ACHN (cell line): ENCODE measurements at places on chromosomes 11 and 22.

DNA sequence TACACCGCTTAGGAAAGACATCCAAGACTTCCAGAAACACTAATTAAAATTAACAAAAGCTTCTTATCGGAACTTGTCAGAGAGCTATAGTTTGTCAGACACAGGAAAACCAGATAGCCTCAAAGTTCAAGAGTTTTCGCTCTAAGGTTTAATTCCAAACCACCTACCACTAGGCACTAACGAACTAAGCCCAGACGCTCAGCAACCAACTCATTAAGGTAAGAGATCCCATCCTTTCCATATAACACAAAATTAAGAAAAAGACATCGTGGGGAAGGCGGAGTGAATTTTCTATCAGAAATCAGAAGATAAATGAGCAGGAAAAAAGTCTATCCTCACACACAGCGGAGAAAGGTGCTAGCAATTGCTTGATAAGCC, 382 bp downstream of the IMMP1L start:
- peak; percentile 19 for DNase-seq

GRCh38 chr11:117717485-117718314, 79.3 kb downstream of the DSCAML1 start:
- peak; percentile 21 for DNase-seq

GRCh38 chr11:100592619-100593260, 94.3 kb upstream of the ARHGAP42 start:
- no peak for DNase-seq

DNA sequence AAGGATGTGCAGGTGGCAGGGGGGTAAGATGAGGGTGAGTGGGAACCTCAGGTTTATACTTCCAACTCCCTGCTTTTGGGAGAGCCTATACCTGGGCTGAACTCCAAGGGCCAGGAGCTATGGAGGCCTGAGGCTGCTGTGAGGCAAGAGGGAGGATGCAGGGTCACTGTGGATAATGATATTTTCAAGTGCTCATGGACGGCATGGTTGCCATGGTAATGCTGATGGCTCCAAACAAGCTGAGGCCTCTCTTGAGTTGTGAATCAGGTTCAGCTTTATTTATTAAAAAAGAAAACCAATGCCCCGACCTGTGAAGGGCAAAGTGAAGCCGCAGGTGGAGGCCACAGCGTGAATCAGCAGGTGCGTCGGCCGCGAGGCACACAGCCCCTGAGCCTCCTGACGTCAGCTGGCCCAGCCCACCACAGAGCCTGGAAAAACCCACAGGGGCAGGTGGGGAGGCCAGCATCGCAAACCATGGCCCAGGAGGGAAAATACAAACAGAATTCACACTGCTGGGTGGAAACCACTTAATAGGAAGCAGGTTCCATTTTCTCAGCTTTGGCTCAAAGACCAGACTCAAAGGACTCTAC, 17.4 kb upstream of the CREB3L1 start:
- no peak for DNase-seq

DNA sequence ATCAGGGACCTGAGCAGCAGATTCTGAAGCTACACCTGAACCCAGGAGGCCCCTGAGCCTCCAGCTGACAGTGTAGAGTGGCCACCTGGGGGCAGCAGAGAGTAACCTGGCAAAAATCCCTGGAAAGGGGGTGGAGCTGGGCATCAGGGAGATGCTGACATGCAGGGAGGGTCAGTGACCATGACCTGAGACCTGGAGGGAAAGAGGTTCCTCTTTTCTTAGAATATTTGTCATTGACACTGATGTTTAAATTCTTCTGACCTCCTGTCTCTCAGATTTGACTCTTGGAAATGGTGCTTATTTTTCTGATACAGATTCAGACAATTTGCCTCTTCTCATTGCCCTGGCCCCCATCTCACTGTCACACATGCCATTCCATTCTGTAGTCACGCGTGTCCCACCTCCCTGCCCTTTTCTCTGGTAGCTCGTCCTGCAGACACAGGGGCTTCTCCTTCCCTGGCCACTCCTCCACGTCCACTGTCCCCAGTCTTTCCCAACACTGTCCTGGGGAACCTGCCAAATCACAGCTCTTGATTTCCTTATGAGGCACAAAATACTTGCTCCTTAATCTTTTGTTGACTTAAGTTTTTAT, 117.2 kb upstream of the IGLL5 start:
- peak; percentile 44 for DNase-seq

DNA sequence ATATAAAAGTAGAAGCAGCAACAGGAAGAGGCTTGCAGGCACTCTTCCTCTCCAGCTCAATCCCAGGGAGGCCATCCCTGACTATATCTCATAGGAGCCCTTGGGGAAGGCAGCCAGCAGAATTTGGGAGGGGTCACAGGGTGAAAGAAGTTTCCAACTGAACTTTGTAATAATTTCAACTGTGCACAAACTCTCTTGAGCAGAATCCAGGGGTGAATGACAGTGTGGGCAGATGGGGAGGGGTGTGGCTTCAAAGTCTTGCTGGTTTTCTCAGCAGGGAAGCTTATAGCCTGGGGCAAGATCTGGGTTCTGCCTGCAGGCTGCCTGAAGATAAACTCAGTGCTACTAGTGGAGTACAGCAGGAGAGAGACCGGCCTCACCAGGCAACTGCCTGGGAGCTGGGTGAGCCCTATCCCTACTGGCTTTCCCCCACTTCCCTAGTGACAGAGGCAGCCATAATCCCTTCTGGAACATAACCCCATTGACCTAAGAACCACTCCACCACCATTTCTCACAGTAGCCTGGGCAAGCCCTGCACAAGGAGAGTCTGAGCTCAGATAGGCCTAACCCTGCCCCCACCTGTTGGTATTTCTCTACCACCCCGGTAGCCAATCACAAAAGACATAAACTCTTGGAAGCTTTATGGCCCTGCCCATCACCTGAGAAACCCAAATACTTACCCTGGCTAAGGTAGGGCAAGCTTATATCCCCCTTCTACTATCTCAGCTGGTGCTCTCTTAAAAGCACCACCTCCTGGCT, 17.8 kb upstream of the TTC12 start:
- no peak for DNase-seq

DNA sequence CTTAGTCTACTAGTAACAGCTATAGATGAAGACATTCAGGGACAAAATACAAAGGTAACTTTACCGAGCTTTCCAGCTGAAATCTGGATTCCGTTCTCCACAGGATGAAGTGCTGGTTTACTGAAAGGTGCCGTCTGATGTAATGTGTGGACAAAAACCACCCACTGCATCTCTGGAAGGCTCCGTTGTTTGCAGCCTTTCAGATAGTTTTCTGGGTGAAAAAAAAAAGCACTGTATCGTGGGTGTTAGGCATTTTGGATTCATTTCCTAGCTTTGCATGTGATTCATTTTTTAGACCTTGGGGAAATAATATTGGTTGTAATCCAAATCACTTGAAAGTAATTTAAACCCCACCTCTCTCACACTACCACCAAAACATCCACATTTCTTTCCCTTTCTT, 10.4 kb downstream of the JAM3 start:
- no peak for DNase-seq

GRCh38 chr11:93267383-93267782, 63.2 kb upstream of the DEUP1 start:
- DNase-seq = no peak

DNA sequence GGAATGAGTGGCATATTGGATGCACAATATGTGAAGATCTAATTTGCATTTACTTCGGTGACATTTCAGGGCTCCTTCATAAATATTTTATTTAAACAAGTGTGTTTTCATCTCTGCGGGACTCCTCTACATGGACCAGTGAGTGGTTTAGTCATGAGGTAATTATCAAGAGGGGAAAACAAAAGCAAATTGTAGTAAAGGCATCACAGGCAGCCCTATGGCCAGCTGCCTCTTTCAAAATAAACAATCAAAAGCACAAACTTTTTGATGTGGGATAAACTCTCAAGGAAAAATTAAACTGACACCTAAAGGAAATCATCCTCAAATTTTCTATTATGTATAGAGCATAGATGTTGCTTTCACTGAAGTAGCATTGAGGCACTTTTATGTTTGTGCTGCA, 6.0 kb downstream of the SYT9 start:
- DNase-seq = no peak

DNA sequence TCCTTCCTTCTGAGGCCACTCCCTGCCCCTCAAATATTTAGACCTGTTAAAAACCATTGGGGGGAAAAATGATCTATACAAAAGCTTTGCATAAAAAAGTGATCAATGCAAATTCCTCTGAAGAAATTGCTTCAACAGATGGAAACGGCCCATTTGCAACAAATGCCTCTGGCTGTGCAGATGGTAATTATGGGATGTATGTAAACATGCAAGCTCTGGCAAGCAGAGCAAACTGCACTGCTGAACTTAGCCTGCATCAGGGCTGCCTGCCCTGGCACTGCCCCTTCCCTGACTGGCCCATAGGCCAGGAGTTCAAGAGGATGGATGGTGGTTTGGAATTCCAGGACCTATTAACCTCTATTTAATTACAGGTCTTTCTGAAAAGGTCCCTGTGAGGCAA, 388.7 kb downstream of the MIAT start:
- no peak for DNase-seq

DNA sequence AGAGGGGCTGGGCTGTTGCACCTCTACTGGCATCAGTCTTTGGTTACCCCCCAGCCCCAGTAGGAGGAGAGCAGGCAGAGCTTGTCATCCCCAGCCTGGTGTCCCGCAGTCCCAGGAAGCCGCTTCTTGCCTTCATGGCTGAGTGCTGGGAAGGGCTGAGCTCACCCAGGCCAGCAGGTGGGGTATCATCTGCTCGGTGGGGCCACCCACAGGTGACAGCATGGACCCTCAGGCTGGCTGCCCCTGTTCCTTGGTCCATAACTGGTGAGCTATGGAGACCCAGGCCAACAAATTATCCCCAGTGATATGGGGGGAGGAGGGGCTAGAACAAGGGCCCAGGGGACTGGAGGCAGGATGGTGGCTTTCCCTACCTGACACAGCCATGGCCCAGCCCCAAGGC, 6.5 kb upstream of the RHOD start:
- no peak for DNase-seq

DNA sequence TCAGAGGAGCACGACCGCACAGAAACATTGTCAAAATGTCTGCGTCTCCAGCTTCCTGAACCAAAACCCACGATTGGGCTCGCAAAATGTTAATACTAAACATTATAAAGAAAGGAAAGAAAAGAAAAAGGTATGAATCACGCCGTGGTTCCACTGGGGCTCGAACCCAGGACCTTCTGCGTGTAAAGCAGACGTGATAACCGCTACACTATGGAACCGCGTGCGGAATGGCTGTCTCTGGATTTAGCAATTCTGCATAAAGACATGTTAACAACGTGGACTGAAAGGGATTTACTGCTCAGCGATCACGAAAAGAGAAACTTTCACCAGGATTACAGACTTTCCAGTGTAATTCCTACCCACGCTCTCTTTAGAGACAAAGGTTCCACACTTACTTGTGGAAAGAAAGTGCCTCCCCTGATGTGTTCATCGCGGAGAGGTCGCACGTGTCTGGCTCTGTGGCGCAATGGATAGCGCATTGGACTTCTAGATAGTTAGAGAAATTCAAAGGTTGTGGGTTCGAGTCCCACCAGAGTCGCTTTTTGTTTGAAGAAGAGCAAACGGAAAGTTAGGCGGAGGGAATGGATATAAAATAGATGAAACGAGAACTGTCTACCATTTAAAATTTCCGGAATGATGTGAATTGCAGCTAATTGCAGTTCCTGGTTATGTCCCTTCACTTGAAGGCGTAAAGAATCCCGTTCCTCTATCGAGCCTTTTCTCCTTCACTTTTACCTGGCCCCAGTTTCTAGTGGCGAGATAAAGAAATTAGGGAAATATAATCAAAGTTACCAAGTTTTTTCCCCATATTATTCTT, 39.7 kb downstream of the OR4D9 start:
- DNase-seq = peak; percentile 88

- no peak for DNase-seq
Measured at GRCh38 chr22:19864538-19865106, 9.9 kb upstream of the GNB1L start.

- DNase-seq = no peak
Measured at GRCh38 chr11:25119416-25119815, 622.6 kb downstream of the LUZP2 start.

DNA sequence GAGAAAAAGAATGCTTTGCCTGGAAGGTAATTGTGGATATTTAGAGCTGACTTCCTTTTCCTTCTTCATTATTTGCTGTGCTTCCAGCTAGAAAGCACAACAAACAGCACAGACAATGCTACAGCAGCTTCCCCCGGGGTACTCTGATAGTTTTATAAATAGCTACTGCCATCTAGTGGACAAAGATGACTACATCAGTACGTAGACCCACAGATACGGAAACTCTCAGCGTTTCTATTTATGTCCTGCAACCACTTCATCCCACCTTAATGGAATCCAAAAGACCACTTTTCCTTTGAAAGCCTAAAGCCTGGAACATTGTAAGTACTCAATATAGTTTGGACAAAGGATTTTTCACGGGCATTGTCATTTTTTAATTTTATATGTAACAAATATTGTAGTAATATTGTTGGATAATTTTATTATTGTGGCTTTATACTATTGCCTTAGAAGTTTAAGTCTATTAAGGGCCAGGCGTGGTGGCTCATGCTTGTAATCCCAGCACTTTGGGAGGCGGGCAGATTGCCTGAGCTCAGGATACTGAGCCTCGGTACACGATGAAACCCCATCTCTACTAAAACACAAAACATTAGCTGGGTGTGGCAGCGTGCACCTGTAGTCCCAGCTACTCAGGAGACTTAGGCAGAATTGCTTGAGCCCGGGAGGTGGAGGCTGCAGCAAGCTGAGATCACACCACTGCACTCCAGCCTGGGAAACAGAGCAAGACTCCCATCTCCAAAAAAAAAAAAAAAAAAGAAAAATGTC, 7.5 kb downstream of the HSPA8 start:
- peak; percentile 74 for DNase-seq

GRCh38 chr11:121018746-121019145, 5.2 kb upstream of the TBCEL start:
- no peak for DNase-seq

DNA sequence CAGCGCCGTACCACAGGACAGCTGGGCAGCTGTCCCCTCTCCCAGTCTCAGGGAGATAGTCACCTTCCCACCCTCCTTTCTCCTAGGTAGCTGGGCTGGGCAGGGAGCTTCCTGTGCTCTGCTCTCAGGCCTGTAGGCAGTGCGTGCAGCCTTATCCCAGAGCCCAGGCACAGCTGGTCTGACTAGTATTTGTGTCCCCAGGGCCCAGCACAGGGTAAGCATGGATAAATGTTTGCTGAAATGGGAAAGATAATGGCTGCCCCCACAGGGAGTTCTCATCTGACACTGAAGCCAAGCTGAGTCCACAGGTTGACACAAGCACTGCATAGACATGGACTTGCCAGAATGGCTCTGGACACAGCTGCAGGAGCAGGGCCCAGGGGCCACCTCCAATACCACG, 9.8 kb downstream of the SLC15A3 start:
- no peak for DNase-seq

DNA sequence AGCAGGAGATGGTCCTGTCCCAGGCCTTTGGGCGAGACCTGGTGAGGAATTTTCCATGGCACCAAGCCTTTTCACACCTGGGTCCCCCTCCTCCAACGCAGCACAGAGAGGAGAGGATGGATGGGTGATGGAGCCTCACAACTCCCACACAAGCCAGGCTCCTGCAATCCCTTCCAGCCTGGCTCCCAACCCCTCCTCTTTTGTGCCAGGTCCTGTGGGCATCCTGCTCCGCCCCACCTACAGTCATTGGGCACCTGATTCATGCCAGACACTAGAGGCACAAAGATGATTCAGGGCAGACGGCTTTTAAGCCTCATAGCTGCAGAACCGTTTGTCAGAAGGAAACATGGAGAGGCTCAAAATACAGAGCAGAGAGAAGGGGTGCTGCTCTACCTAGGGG, 16.1 kb upstream of the MYRF start:
- no peak for DNase-seq
